SJSA1 (cell line): ENCODE measurements at places on chromosomes 5 and 9. TPM values are rescaled to one million over a fixed set of nuclear protein-coding genes. Genes with fewer than 3 reads are reported as not detected.

DNA sequence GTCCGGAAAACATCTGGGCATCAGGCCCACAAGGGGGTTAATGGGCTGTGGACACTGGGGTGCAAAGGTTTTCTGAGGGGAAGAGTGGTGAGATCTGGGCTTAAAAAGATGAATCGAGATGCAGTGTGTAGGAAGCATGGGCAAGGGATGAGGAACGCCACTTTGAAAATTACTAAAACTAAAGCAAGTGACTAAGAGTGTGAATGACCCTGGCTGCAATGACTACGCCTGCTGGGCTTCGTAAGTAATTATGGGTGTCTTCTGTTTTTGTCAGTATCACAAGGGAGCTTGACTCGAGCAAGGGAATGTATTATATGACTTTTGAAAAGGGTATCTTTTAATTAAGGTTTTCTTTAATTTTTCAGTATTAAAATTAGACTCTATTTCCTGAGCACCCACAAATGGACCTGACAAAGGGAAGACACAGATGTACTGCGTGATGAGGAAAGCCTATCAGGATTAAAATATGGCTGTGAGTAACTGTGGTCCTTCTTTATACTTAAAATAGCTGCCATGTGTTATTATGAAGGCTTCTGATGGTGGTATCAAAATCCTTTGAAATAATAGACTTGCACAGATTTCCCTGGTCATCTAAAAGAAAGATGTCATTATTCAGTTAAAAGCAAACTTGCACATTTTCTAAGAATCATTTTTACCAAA, 4.2 kb downstream of the CTXN3 start:
- no peak for DNase-seq

- DNase-seq, result no peak
These were observed 31.2 kb downstream of the CEP72 start for GRCh38 chr5:643351-643801.

GRCh38 chr9:88852794-88853193, 138.5 kb upstream of the S1PR3 start:
- peak; percentile 78 for DNase-seq

- DNase-seq, result no peak
These were observed 13.0 kb upstream of the SPINK4 start for GRCh38 chr9:33227008-33227398.

GRCh38 chr9:1170918-1171317, 120.8 kb downstream of the DMRT2 start:
- DNase-seq, result no peak

GRCh38 chr9:88503845-88504764, 30.9 kb upstream of the NXNL2 start:
- no peak for DNase-seq

GRCh38 chr9:76595645-76596044, 136.7 kb downstream of the GCNT1 start:
- DNase-seq, result no peak

GRCh38 chr5:119745976-119746375, 116.6 kb downstream of the FAM170A start:
- no peak for DNase-seq

DNA sequence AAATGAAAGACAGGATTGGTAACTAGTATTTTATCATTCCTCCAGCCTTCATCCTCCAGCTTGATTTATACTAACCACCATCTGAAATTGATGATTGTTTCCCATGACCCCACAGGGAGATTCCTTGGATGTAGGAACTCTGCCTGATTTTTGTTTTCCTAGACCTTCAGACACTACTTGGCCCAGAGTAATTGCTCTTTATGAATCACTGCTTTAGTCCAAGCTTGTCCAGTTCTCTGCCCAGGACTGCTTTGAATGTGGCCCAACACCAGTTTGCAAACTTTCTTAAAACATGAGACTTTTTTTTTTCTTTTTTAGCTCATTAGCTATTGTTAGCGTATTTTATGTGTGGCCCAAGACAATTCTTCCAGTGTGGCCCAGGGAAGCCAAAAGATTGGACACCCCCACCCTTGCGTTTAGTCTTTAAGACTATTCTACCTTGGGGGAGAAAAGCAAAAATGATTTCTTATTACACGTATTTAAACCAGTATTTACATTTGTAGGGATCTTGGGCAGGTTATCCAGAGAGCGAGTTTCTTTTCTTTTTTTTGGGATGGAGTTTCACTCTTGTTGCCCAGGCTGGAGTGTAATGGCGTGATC, 18.4 kb downstream of the BASP1 start:
- peak; percentile 93 for DNase-seq

DNA sequence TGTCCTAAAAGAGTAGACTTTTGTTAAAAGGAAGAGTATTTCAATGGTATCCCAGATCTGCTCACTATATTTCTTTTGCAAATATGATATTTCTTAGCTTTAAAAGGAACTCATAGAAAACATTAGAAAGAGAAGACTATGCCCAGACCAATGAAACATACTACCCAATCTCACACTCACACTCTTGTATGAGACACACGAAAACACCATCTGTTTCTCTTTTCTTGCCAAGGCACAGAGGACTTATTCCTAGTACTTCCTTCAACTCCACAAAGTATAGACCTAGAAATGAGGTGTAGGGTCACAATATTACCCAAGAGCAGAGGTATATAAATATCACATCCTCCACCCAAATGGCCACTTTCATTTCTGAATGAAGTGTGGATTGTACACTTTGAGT, 292.4 kb upstream of the ACO1 start:
- no peak for DNase-seq

DNA sequence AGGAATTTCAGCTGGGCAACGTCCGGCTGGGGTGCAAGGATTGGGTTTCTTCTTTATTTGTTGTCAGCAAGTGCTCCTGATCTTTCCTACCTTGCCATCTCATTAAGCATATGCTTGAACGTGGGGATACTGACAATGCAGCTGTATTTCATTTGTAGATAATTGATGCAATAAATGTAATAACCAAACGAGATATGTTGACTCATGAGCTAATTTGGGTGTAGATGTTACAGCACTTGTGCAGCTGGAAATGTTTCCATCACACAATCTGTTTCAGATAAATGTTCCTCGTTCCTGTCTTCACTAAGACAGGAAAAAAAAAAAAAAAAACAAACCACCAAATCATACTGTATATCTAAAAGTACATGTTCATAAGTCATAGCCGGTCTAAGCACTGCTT, 123.8 kb downstream of the DMRT2 start:
- no peak for DNase-seq

BOD1 gene
- total RNA-seq, result 112 and 128 TPM in 2 replicates

FOXD1 gene
- total RNA-seq, result 10.4 and 11.2 TPM in 2 replicates

AK8 gene
- total RNA-seq, result 0.13 TPM in 1 of 2 replicates, not detected in the other
